ENCODE measurements at places on chromosomes 3 and 15. TPM values are rescaled to one million over a fixed set of nuclear protein-coding genes. Genes with fewer than 3 reads are reported as not detected.

DNA sequence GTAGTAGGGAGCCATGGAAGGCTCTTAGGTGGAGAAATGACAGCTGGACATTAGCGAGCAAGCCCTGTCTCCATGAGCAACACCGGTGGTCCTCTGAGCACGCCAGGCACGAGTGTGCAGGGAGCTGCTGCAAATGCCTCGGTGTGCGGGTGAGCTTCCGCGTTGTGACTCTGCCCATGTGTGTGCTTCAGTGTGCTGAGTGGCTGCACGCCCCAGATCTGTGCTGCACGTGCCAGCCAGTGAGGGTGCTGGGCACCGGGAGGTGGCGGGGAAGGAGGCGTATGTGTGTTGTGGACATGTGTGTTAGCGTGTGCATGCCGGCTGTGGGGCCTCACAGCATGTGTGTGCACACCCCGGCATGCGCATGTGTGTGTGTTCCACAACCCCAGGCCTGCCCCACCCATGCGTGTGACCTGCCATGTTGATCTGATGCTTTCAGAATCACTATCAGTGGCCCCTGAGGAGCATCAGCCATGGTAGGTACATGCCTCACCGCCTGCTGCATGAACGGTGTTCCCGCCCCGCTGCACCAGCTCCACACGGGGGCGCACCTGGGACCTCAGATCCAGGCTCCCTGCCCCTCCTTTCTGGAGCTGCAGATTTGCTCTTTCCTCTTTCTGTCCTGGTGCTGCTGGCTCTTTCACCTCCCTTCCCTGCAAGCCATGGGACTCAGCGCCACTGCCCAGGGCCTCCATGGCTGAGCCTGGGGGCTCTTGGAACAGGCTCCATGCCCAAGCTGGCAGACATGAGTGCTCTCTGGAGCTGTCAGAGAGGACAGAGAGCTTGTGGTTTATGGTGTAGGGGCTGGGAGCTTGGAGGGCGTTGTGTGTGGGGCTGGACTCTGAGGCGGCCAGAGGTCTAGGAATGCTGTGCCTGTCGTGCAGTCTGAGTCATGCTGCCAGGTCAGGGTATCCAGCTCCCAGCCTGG is 169.4 kb downstream of the TBC1D2B start:
- no peaks in the 10 kb centered on the region for H3K36me3 ChIP-seq
- H3K27ac ChIP-seq: no peak overlapping the region
- H3K4me3 ChIP-seq: no peak overlapping the region
- peaks cover 1% of the 10 kb centered on the region for H3K4me1 ChIP-seq
- peaks cover 4% of the 10 kb centered on the region for H3K27me3 ChIP-seq

GRCh38 chr15:97501291-97501690 is 459.2 kb upstream of the ARRDC4 start:
- no peaks in the 10 kb centered on the region for H3K27me3 ChIP-seq
- no peak for DNase-seq
- H3K27ac ChIP-seq: no peak overlapping the region

DNA sequence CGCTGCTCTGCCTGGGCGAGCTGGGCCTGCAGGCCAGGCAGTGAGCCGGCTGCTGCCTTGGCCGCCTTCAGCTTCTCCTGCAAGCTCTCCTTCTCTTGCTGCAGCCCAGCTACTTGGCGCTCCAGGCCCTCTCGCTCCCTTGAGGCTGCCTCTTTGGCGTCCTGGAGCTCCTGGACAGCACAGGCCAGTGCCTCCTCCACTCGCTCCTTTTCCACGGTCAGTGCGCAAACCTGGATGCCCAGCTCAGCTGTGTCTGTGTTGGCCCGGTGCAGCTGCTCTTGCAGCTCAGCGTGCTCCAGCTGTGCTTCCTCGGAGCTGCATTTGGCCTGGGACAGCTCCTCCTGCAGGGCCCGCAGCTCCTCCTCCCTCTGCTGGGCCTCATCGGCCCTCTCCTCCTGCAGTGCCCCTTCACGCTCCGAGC is 23.1 kb downstream of the CXCR6 start:
- peaks cover 95% of the 10 kb centered on the region for H3K4me1 ChIP-seq
- H3K27me3 ChIP-seq: no peaks in the 10 kb centered on the region
- no peak overlapping the region for H3K4me3 ChIP-seq
- no peak for DNase-seq

- DNase-seq: peak; percentile 55
- peaks cover 8% of the 10 kb centered on the region for H3K27me3 ChIP-seq
- no peaks in the 10 kb centered on the region for H3K36me3 ChIP-seq
- no peak overlapping the region for H3K27ac ChIP-seq
- peaks cover 14% of the 10 kb centered on the region for H3K4me1 ChIP-seq
These were observed 111.7 kb downstream of the LMLN start for GRCh38 chr3:198071602-198072287.

- H3K27ac ChIP-seq: no peak overlapping the region
- no peak overlapping the region for H3K4me3 ChIP-seq
- no peaks in the 10 kb centered on the region for H3K4me1 ChIP-seq
- DNase-seq: no peak
- H3K36me3 ChIP-seq: no peaks in the 10 kb centered on the region
These were observed 1072.7 kb downstream of the EPHA3 start for GRCh38 chr3:90180096-90180495.

DNA sequence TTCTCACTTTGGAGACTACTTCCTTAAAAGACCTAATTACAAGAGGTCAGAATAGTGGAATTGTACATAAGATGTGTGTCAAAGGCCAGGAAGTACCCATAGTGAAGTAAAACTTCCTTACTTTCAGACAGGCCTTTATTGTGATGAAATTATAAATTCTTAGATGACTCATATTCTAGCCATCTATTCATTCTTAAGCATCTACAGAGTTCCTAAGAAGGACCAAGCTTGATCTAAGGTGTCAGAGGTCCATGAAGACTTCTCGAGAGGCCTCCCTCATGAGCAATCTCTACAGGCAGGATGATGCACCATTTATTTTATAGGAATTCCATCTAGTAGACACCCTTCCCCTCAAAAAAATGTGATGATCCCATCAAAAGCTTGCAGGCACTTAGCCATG is 493.3 kb downstream of the MAGI1 start:
- no peak overlapping the region for H3K27ac ChIP-seq
- no peak for DNase-seq
- no peaks in the 10 kb centered on the region for H3K4me1 ChIP-seq
- no peak overlapping the region for H3K4me3 ChIP-seq

DNA sequence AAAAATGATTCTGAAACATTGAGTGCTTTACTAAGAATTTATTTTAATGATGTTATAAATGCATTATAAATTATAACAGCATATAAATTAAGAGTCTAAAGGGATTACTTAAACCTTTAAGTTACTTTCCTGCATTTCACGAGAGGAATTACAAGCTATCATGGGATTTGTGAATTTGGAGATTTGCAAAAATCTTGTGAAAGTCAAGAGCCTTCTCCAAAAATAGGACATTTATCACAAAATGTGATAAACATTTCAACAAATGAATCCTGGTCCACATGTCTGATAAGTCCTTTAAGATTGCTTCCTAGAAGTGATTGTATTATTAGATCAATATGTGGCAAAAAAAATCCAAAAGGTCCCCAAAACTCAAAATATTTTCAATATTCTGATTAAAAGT is 154.5 kb downstream of the ATP8B4 start:
- H3K4me3 ChIP-seq: no peak overlapping the region
- no peak for DNase-seq
- H3K4me1 ChIP-seq: no peaks in the 10 kb centered on the region
- H3K27me3 ChIP-seq: no peaks in the 10 kb centered on the region
- no peak overlapping the region for H3K27ac ChIP-seq

- peaks cover 3% of the 10 kb centered on the region for H3K4me1 ChIP-seq
- H3K27ac ChIP-seq: no peak overlapping the region
- H3K36me3 ChIP-seq: no peaks in the 10 kb centered on the region
- DNase-seq: no peak
These were observed 21.3 kb downstream of the EPHB3 start for GRCh38 chr3:184582646-184583577.

GRCh38 chr3:73080216-73080966 is 18.9 kb downstream of the EBLN2 start:
- H3K4me1 ChIP-seq: no peaks in the 10 kb centered on the region
- no peak overlapping the region for H3K4me3 ChIP-seq
- no peak overlapping the region for H3K27ac ChIP-seq
- no peak for DNase-seq

DNA sequence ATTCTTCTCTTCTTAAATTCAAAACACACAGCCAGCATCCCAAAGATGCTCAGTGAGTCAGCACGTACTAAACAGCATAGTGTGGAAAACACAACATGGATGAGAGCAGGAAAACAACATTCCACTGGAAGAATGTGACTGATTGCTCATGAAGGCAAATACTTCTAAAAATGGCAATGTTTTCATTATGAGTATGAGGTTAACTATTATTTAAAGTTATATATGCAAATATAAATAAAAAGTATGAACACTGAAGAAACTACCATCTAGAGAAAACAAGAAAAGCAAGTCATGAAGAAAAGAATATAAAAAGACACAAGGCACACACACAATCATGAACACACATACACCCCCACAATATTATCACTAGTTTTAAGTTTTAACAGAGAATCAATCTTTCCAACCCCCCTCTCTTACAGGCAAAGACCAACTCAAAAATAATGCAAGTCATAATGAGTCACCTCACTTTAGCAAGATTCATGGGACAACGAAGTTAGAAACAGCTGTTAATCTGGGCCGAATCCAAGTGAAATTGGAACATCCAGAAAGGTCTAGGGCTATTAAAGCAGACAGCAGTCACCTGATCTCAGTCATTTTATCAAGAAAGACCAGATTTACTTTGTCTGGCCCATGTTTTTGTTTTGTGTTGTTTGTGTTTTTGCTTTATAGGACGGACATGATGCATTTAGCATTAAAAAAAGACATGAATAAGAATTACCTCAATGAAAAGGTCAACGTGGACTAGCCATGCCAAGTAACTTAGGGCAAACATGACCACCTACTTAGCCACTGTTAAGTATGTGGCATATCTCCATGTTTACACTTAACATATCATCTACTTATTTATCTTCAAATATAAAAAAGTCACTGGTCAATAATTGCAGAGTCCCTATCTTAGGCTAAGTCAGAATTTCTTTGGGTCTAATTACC is 18.1 kb downstream of the GBE1 start:
- no peak for DNase-seq
- H3K36me3 ChIP-seq: peaks cover 17% of the 10 kb centered on the region
- H3K27me3 ChIP-seq: no peaks in the 10 kb centered on the region
- no peaks in the 10 kb centered on the region for H3K4me1 ChIP-seq

DNA sequence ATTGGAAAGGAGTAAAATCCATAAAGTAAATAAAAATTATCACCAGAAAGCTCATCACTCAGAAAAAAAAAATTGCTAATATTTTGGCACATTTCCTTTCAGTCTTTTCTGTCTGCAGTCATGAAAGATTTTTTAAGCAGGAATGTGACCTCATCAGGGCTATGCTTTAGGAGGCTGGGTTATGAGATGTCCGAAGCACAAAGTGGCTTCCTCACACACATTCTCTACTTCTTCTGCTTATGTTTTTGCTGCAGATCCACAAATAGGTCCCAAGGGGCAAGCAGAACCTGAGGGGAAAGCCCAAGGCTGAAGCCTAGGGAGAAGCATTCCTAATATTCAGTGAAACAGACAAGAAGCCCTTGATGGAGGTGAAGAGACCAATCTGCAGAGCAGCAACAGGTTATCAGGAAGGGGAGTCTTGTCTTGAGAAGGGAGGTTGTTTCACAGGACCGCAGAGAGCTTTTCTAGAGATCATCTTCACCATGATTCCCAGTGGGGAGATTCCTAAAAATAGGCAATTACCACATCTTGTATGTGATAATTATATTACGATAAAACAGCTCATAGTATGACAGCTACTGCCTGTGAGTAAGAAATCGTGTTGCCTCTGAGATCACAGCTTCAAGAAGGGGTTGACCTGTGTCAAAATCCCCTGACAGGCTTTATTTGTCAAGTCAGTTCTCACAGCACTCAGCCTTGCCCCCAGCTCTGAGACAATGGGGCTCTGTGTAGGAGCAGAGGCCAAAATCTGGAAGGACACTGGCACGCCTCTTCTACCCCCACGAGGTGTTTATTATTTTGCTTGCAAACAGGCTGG is 60.5 kb downstream of the IGF2BP2 start:
- no peak overlapping the region for H3K4me3 ChIP-seq
- H3K36me3 ChIP-seq: no peaks in the 10 kb centered on the region
- DNase-seq: no peak
- no peak overlapping the region for H3K27ac ChIP-seq

DNA sequence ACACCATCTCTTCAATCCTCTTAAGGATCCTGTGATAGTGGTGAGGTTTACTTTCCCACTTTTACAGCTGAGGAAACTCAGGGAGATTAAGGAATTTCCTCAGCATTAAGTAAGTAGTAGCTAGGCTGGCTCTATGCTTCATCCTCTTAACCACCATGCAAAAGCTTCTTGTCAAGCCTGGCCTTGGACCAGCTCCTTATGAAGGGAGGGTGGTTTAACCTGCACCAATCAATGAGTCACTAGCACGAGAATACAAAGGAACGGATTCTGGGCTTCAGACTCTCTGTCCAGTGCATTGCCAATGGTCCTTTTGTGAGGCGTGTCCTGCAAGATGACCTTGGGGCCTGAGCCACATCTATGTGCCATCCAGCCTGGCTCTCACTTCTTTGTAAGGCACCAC is 202.0 kb upstream of the CFAP20DC start:
- H3K4me3 ChIP-seq: no peak overlapping the region
- no peak for DNase-seq
- H3K27me3 ChIP-seq: no peaks in the 10 kb centered on the region
- H3K27ac ChIP-seq: no peak overlapping the region

- H3K4me1 ChIP-seq: no peaks in the 10 kb centered on the region
- no peak for DNase-seq
- peaks cover 3% of the 10 kb centered on the region for H3K27me3 ChIP-seq
- H3K27ac ChIP-seq: no peak overlapping the region
- no peaks in the 10 kb centered on the region for H3K36me3 ChIP-seq
These were observed 54.0 kb upstream of the GADL1 start for GRCh38 chr3:30948426-30948825.

GRCh38 chr15:62972814-62973213 is 69.7 kb upstream of the TPM1 start:
- no peak for DNase-seq
- peaks cover 11% of the 10 kb centered on the region for H3K27me3 ChIP-seq
- no peaks in the 10 kb centered on the region for H3K4me1 ChIP-seq
- H3K36me3 ChIP-seq: no peaks in the 10 kb centered on the region

- DNase-seq: no peak
These were observed 103.7 kb downstream of the UACA start for GRCh38 chr15:70659662-70660061.

DNA sequence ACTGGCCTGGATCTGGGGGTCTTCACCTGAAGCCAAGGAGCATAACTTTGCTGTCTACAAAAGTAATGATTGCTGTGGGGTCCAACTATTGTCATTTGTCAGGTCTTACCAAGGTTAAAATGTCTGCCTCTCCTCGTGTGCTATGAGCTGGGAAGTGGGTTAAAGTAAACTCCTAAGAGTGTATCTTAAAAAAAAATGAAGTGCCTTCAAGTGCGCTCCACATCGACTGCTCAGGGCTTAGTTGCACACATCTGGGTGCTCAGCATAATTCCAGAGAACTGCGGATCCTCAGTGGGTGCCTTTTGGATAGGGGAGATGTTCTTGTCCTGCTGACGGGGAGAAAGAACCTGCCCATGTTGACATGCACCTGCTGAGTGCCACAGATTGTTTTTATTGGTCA is 40.9 kb downstream of the EFCAB12 start:
- H3K36me3 ChIP-seq: peaks cover 32% of the 10 kb centered on the region
- H3K27ac ChIP-seq: no peak overlapping the region
- H3K4me3 ChIP-seq: no peak overlapping the region

Gene STRA6
- not detected for total RNA-seq

Gene PP2D1
- not detected for total RNA-seq

Gene ADIPOQ
- not detected for total RNA-seq

Gene ADAMTS7
- not detected for total RNA-seq

Gene SLC28A1
- total RNA-seq: not detected

Gene EXD1
- not detected for total RNA-seq

Gene TCAIM
- 21.8 TPM for total RNA-seq

Gene ALDH1L1
- total RNA-seq: not detected
